ELR (cell line): ENCODE measurements at places on chromosomes 5 and 9.
A peak's percentile ranks its signal among the peaks of the same experiment; 100 is the strongest.

GRCh38 chr5:74337984-74338310, 302.6 kb downstream of the ENC1 start:
- no peak for DNase-seq

- peak; percentile 45 for DNase-seq
Observed at GRCh38 chr9:27528886-27529315, 713 bp downstream of the MOB3B start.

GRCh38 chr9:90964101-90965020, 162.7 kb downstream of the SYK start:
- DNase-seq: no peak

GRCh38 chr5:97074859-97075489, 67.4 kb downstream of the LIX1 start:
- DNase-seq: no peak

GRCh38 chr9:123725389-123725788, 204.5 kb downstream of the DENND1A start:
- no peak for DNase-seq

GRCh38 chr9:36835271-36835996, 198.6 kb downstream of the PAX5 start:
- no peak for DNase-seq

DNA sequence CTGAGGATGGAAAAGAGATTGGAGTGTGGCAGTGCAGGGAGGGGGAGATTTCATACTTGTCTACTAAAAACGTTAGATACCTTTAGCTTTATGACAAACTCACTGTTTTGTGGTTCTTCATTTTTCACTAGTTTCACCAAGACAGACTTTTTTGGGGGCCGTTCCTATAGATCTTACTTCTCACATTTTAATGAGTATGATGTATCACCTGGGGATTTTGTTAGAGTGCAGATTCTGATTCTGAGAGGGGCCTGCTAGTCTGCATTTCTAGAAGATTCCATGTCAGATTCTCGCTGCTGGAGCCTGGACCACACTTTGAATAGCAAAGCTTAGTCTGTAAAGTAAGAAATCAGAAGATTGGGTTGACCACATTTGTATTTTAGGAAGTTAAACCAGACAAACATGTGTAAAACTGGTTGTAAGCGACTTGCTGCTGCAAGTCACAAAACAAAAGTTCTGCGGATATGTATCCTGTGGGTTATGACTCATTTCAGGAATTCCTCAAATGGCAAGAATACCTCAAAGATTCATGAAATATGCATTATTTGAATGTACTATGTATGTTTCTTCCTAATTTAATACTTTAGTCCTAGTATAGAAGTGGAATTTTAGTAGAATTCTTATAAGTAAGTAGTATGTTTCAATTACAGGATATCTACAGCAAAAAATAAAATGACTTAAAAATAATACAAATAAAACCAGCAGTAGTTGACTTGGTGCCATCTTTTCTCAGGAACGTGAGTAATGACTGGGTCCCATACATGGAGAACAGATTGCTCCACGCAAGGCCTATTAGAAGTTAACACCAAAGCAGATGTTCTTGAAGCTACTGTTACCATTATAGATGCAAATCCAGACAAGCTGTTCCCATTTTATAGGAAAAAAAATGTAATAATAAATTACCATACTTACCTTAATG, 27.8 kb downstream of the NFIL3 start:
- DNase-seq: peak; percentile 92

- no peak for DNase-seq
Observed at GRCh38 chr5:55600086-55600485, 65.3 kb upstream of the PLPP1 start.

DNA sequence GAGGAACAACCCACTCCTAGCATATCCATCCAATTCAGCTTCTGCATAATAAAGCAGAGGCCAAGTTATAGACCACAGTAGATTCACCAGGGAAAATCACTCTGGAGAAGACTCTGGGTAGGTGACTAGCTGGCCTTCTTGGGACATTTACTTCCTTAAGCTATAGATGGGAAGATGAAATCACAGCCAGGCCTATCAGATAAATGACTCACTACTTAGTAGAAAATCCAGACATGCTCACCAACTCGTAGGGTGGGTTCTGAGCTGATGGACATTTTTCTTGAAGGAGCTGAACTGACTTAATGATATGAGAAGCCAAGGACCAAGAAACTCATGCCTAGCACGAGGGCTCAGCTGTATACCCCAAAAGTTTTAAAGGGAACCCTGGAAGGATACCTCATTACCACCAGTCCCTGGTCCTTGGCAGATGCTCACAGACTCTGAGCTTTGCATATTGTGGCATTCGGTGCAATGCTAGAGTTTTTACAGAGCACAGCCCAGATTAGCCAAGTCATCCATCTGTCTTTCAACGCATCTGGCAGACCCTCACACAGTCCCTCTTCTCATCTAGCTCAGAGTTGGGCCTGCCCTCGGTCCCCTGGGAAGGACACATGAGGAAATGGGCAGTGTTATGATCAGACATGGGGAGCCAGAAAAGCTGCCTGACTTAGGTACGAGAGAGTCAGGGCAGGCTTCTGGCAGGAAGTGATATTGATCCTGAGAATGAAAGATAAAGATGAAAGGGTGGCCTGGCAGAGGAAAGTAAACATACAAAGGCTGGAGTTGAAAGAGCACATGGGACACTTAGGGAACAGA, 15.0 kb downstream of the ACSL6 start:
- DNase-seq: no peak

GRCh38 chr5:91225848-91226686, 157.1 kb downstream of the ARRDC3 start:
- peak; percentile 51 for DNase-seq

DNA sequence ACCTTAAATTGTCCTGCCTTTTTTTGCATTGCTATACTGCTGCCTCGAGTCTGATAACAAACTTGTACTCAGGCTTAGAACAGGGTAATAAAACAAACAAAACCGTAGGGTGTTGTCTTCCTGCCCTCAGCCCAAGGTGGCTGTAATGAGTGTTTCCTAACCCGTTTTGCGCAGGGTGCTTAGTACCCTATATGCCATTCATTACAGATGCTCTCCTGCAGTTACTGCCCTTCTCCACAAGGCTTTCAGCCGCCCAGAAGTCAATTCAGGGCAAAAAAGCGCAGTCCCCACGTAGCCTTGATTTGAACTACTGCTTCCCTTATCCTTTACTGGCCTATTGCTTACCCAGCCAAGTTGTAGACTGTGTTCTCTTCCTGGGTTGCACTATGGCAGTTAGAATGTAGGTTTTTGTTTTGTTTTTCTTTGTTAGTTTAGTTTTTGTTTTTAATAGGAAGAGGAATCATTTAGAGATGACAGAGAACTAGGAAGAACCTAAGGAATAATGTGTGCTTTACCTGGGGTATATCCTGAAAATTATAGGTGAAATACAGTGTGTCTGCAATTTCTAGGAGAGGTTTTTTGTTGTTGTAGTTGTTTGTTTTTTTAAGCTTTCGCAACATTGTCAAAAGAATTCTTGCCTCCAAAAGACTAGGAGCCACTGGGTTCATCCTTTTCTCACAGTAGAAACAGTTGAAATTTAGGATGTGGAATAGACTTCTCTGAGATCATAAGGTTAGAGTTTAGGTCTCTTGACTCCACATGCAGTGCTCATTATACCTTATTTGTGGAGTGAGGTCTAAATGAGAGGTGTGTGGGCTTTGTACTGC, 1.3 kb downstream of the HMGXB3 start:
- peak; percentile 87 for DNase-seq

GRCh38 chr9:69542058-69542457, 130.1 kb downstream of the APBA1 start:
- DNase-seq: no peak

GRCh38 chr9:35689542-35690293, at the start of gene TPM2:
Gene TPM2, minus strand, starts transcription at chr9:35689925. Its CDS starts 108 bp downstream, at chr9:35689817.
- peak; percentile 82 for DNase-seq
